ENCODE measurements at places on chromosomes 2 and 18.

- DNase-seq, result no peak
Measured at GRCh38 chr18:25038261-25038660, 313.7 kb downstream of the ZNF521 start.

GRCh38 chr2:97707362-97708047 lies 5.9 kb upstream of the ZAP70 start:
- DNase-seq, result no peak

DNA sequence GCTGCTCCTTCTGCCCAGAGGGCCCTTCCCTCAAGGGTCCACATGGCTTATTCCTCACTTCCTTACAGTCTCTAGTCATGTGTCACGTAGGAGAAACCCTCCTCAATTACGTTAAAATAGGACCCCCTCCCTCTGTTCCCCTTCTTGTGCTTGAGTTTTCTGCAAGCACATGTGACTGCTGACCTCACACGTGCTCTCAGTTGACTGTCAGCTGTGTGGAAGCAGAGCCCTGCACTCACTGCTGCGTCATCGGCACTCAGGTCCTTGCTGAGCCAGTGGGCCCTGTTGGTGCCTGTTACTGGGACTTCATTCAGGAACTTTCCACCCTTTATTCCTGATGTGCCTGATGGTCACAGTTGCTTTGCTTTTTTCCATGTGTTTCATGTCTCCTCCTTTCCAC lies 11.1 kb downstream of the ATG16L1 start:
- no peak for DNase-seq

GRCh38 chr2:152376385-152376784 lies 41.4 kb downstream of the FMNL2 start:
- DNase-seq, result no peak

DNA sequence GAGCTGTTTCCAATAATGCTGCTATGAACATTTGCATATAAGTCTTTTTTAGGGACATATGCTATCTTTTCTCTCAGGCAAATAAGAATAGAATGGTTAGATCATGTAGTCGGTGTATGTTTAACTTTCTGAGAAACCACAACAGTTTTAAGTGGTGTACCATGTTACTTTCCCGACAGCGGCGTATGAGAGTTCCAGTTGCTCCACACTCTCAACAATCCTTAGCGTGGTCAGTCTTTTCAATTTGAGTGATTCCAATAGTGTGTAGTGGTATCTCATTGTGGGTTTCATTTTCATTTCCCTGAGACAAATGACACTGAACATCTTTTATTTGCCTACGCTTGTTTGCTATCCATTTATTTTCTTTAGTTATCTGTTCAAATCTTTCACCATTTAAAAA lies 149.5 kb downstream of the ACOXL start:
- DNase-seq, result no peak
